MV-4-11 (cell line): ENCODE measurements at places on chromosomes 11 and 22.

- no peak for DNase-seq
These were observed 1.7 kb upstream of the TSSC4 start for GRCh38 chr11:2398664-2399355.

DNA sequence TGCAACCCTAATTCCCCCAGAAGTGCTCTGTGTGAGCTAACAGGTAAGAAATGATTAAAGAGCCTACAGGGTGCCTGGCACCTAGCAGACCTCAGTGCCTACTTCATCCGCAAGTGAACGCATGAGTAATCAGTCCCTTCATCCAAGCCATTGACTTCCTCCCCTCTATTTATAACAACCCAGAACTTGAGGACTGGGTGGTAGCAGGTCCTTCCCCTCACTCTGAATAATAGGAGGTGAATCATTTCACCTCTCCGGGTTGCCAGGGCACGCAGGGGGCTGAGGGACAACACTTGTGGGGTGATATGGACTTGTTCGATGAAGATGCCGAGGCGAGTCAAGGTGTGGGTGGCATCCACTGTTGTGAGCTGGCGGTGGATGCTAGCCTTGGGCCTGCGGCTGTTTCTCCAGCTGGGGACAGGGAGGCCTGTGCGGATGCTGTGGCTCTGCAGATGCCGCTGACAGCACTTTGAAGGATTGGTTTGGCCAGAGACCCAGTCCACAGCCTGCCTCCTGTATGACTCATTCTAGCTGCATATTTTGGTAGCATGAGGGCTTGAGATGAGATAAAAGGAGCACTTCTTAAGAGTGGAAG lies 11.7 kb upstream of the SORL1-AS1 start:
- DNase-seq, result peak; percentile 87

DNA sequence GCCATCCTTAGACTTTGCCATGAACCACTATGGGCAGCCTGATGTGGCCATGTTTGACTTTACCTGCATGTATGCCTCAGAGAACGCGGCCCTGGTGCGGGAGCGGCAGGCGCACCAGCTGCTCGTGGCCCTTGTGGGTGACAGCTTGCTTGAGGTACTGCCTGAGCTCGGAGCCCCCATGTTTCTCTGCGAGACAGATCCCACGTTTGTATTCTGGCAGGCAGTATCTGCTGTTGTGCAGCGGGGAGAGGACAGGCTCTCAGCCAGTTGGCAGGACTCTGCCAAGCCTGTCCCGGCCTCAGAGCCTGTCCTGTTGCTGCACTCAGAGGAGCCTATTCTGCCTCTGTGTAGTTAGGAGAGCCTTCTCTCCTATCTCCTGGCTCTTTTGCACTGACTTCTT lies 109.9 kb downstream of the MICAL2 start:
- no peak for DNase-seq

DNA sequence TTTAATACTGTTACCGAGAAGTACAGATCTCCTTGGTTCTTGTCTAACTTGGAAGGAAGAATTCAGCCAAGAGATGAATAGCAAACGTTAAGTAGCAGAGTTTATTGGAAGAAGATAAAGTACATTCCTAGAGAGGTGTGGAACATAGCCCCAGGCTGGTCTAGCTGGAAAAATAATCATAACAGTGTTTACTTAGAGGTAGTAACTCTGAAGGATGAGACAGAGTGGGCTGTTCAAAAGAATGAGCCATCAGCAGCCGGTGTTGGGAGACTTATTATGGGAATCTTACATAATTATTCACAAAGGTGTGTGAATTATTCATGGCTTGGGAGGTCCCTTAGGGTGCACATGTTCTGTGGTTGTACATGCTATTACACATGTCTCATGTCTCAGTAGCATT lies 276.5 kb downstream of the LUZP2 start:
- no peak for DNase-seq

GRCh38 chr11:60918251-60918938 lies 4.4 kb downstream of the TMEM109 start:
- no peak for DNase-seq

- no peak for DNase-seq
These were observed 2.5 kb downstream of the USP2 start for GRCh38 chr11:119378851-119379465.

- DNase-seq, result no peak
These were observed 30.9 kb downstream of the CHEK2 start for GRCh38 chr22:28710576-28711191.
